Esophagus squamous epithelium (tissue), 5 donors: ENCODE measurements at places on chromosomes 6 and 20.

DNA sequence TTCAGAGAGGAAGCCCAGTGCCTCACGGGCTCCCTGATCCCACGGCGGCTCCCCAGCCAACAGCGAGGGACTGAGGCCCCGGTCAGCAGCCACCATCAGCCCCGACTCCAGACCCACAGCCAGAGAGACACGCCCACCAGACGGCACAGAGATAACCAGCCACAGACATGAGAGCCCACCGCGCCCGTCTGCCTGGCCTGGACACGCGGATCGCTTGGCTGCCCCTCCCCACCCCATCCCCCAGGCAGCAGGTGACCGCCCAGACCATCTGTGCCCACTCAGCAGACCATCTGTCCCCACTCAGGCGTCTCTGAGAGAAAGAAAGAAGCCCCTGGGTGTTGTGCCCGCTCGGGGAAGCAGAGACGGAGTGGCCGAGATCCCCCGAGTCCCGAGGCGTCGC, 55.5 kb upstream of the CHRNA4 start:
- no peak for DNase-seq

GRCh38 chr6:91383207-91383606, 796.3 kb upstream of the MAP3K7 start:
- DNase-seq: no peak

DNA sequence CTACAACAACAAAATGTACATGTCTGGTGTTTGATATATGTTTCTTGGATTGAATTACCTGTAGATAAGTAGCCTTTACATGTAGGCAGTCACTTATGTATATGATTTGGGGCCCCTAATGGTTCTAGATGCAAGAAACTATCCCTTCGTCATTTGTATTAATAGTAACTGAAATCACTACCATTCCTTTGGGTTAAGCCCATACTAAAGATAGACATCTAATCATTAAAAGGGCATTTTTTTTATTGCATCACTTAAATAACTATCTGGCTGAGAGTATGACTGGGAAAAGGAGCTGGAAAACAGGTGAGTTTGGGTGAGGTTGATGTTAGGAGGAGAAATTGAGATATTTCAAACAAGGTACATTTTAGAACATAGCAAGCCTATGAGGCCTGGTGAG, 213.5 kb upstream of the PLN start:
- no peak for DNase-seq

DNA sequence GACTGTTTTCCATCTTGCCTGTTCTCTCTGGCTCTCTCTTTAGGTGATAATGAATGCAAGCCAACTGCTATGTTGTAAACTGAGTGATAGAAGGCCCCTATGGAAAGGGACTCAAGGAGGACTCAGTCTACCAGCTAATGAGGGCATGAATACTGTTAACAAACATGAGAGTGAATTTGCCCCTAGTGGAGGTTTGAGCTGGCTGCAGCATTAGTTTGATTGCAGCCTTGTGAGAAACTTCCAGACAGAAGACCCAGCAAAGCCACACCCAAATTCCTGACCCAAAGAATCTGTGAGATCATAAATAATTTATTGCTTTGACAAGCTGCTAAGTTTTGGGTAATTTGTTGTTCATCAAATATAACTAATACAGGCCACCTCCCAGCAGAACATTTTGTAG, 50.0 kb upstream of the PLCB1 start:
- DNase-seq: no peak

DNA sequence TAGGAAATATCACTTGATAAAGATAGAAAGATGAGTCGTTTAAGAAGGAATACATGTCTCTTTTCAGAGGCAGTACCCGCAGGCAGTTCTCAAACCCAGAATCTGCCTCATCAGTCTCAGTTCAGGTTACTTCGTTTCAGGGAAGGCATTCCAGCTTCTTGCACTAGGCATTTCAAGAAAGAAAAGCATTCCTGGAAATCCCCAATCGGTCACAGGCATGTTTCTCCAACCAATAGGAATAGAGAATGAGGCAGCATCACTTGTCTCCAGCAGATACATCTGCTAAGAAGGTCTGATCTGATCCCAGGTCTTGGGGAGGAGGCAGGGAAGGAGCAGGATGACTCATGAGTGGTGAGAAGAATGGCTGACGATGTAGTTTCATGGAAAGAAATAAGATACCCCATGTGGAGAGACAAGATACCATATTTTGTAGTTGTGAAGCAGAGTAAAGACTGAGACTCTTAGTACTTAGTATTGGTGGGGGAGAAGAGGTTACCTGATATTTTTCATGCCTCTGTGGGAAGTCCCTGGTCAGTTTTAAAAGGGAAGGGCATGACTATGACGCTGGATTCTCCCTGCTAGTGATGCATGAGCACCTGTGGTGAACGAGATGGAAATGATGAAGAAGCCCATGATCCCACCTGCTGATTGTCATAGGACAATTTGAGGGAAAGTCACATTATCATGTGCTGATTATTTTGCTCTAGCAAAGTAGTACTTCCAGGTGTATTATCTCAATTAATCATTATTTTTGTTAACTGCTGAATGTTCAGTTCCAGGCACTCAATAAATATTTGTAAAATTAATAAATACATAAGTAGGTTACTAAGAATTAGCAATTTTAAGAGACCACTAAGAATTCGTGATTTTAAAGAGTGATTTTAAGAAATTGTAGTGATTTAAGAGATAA, 20.3 kb upstream of the HLA-DRB1 start:
- DNase-seq: no peak

DNA sequence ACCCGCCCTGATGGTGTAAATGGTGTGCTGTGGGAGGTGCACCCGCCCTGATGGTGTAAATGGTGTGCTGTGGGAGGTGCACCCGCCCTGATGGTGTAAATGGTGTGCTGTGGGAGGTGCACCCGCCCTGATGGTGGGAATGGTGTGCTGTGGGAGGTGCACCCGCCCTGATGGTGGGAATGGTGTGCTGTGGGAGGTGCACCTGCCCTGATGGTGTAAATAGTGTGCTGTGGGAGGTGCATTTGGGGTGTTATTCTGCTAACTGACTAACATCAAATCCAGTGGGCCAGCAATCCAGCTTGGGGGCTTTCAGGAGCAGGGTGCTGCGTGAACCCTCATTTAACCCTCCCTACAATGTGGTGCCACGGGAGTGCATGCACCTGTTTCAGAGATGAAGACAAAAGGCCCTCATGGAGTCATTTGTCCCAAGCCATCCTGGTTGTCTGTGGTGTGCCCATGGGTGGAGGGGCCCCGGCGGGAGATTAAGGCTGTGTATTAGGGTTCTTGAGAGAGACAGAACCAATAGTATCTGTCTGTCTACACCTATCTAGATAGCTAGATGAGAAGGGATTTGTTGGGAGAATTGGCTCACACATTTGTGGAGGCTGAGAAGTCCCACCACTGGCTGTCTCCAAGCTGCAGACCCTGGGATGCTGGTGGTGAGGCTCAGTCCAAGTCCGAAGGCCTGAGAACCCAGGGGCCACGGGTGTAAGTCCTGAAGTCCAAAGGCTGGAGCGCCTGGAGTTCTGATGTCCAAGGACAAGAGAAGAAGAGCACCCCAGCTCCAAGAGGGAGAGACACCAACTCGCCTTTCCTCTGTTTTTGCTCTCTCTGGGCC, 39.2 kb downstream of the TMEM242 start:
- DNase-seq: no peak

DNA sequence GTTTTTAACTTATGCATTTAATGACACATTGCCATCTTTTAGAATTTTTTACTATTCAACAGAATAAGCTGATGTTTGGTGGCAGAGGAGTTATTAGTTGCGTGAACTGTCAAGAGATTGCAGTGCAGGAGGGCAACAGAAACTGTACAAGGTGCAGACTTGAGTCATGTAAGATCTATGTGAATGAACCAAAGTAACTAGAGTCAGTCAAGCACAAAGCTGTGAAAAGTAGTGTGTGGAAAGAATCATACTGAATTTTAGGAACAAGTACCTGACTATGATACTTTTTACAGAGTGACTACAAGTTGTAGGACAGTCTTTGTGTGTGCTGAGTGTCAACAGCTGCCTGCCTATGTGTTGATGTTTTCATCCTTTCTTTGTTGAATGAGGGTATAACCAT, 2.7 kb upstream of the C6orf163 start:
- DNase-seq: no peak

DNA sequence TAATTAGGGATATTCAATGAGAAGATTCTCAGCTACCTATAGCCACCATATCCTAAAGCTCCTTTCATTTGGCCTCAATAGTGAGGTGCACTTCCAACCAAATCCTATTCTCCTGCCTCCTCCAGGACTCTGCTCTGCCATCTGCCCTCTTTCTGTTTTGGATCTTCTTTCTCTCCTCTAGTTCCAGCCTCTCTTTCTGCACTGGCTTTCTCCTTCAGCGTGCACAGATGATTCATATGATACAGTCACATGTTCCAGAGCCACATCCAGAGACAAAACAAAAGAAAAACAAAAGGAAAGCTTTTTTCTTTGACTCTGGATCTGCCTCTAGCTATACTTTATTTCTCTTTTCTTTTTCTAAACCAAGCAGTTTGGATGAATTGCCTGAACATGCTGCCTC, 531.9 kb upstream of the MAN1A1 start:
- no peak for DNase-seq

- DNase-seq: no peak
These were observed 15.1 kb downstream of the PDSS2 start for GRCh38 chr6:107444277-107444676.

DNA sequence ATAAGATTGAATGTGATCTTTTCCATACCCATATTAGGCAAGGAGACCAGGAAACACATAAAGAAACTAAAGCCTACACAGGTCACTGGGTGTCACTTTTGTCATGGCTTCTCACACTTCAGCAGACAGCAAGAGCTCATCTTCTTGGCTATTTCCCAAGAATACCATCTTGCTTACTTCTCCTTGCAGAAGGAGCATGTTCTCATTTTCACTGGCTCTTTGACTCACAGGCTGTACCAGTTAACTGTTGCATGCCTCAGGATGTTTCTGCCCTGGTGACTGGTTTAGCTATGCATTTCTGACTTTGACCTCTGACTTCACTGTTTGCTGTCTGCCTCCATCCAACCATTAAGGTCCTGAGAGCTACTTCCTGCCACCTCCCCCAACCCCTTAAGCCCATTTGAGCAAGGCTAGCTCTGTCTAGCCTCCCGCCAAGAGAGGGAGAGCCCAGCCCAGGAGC, 40.3 kb upstream of the OGFRL1 start:
- DNase-seq: no peak

DNA sequence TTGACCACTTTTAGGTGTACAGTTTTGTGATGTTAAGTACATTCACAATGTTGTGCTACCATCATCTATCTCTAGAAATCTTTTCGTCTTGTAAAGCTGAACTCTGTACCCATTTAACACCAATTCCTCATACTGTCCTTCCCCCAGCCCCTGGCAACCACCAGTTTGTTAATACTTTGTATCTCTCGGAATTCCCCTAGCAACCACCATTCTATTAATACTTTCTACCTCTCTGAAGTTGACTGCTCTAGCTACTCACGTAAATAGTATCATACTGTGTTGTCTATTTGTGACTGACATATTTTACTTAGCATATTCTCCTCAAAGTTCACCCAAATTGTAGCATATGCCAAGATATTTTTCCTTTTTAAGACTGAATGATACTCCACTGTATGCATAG, 82.3 kb upstream of the CLDN20 start:
- DNase-seq: no peak

- no peak for DNase-seq
These were observed 21.1 kb upstream of the TRIM26 start for GRCh38 chr6:30234356-30234755.

GRCh38 chr6:53493635-53494025, 51.3 kb downstream of the GCLC start:
- no peak for DNase-seq

- DNase-seq: no peak
These were observed 38.6 kb downstream of the SYNJ2 start for GRCh38 chr6:158020272-158020711.

DNA sequence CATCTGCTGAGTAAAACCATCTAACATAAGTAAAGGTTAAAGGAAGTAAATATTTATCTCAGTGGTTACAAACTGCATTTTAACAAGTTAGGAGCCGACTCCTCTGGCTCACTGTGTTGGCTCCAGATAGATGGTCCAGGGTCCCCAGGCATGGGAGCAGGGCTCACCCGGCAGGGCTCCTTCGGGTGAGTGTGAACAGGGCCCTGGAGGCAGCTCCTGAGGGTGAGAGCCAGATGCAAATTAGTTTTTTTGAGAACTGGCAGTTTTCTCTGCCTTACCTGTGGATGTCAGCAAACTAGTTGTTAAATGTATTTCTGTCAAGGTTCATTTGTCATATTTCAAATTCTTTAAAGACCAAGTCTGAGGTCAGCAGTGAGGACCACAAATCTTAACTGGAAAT, 21.5 kb downstream of the TPBG start:
- no peak for DNase-seq

- no peak for DNase-seq
These were observed 167.8 kb upstream of the ZNF337 start for GRCh38 chr20:25864326-25864962.

DNA sequence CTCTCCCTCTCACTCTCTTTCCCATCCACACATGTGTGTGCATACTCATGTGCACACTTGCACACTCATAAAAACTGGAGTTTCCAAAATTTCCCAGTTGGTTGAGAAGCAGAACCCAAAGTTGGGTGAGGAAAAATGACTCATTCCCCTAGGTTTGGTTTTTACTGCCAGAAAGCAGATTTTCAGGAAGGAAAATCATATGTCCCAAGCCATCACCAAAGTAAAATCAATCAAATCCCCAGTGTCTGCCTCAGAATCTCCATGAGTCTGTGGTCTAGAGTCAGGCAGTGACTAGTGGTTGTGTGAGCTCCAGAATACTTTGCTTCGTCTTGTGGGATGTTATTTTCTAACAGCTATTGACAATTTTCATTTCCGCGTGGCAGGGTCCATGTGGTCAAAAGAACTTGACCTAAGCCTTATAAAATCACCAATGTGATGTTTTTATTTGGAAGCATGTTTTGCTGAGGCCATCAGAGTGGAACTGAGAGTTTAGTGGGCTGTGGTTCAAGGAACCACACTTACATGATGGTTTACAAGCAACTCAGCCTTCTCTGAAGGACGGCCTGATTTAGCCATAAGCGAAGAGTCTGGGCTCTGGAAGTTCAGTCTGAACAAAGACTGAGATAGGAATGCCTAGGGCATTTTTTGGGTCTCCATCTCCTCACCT, 81.9 kb upstream of the CCN6 start:
- no peak for DNase-seq

- DNase-seq: no peak
These were observed 112.8 kb downstream of the DACT2 start for GRCh38 chr6:168206661-168207274.

GRCh38 chr6:148840256-148840655, 93.4 kb downstream of the UST start:
- no peak for DNase-seq
